ENCODE measurements at places on chromosomes 6 and 20.

DNA sequence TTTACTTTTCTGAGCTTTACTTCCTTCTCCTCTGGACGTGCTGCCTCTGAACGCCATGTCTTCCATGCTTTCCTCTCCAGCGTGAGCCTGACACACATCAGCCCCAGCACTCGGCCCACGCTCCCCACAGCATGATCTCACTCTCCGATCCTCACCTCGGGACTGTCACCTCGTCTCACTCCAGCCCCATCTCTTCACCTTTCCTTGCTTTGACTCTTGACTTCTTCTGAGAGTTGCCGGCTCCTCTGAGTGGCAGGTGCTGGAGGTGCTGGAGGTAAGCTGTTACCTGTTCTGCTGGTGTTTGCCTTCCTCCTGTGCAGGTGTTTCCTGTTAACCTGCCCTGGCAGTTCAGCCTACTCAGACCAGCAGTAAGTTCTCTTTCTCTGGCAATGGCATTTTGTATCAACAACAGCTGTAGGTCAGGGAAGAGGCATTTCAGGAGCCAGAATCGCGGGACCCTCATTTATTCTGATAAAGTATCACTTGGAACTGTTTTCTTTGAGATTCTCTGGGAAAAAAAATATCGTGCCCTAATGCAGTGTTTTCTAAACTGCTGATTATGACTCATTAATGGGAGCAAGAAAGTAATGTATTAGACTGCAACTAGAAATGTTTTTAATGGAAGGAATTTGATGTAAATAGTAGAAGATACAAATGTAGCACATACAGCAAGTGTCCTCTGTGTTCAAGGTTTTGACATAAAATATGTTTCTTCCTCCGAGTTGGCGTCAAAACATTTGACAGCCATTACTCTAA, 106.5 kb downstream of the ARID1B start:
- DNase-seq, result no peak

DNA sequence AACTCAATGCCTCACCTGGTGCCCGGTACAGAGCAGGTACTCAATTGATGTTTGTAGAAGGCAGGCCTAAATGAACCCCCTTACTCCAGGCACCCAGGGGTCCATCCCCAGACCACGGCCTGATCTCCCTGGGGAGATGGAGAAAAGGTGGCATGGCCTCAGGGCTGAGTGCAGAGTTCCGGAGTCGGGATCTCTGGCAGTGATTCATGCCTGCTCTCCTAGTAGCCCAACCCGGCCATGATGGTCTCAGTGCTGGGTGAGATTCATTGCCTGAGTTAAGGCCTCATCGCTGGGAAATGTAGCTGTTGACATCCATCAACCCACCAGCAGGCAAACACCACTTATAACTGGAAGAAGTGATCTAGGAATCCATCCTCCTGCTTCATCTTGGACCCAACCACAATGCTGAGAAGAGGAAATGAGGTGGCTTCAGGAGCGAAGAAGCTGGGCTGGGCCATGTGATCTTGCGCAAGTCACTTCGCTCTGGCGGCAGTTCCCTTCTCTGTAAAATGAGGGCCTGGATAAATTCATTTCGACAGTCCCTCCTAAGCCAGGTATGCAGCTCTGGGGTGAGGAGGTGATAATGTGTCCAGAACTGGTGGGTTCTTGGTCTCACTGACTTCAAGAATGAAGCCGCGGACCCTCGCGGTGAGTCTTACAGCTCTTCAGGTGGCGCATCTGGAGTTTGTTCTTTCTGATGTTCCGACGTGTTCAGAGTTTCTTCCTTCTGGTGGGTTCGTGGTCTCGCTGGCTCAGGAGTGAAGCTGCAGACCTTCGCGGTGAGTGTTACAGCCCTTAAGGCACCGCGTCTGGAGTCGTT, 24.7 kb downstream of the ETV7 start:
- no peak for DNase-seq

- DNase-seq, result no peak
Observed at GRCh38 chr20:16501301-16501700, 71.9 kb downstream of the KIF16B start.

DNA sequence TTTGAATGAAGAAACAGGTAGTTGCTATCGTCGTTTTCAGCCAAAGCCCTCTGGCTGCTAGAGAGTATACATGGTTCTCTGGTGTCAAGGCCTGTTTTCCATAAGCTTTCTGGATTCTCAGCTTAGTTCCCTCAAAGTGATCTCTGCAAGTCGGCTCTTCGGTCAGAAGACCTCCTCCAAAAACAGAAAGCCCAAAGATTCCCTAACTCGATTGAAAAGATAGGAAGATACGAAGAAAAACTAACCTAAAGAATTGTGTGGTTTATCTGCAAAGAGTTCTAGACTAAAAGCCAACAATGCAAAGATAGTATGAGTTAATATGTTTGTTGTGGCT, 545 bp upstream of the ASCC3 start:
- DNase-seq, result no peak

GRCh38 chr6:18509871-18510643, 122.9 kb downstream of the RNF144B start:
- no peak for DNase-seq

- DNase-seq, result no peak
Observed at GRCh38 chr6:10054672-10055071, 360.2 kb downstream of the TFAP2A start.

GRCh38 chr20:41169162-41169690, 31.9 kb downstream of the PLCG1 start:
- DNase-seq, result no peak

DNA sequence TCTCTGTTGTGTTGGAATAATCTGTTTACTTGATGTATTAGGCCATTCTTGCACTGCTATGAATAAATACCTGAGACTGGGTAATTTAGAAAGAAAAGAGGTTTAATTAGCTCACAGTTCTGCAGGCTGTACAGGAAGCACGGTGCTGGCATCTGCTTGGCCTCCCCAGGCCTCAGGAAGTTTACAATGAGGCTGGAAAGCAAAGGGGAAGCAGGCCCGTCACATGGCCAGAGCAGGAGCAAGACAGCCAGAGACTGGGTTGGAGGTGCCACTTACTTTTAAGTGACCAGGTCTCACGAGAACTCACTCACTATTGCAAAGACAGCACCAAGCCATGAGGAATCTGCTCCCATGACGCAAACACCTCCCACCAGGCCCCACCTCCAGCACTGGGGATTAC, 50.6 kb upstream of the FUCA2 start:
- DNase-seq, result no peak

GRCh38 chr6:160102956-160103824, 18.4 kb upstream of the SLC22A1 start:
- DNase-seq, result no peak

GRCh38 chr6:161265975-161266374, 7.9 kb downstream of the AGPAT4 start:
- no peak for DNase-seq

GRCh38 chr6:69465866-69466265, 330.9 kb downstream of the LMBRD1 start:
- DNase-seq, result no peak

DNA sequence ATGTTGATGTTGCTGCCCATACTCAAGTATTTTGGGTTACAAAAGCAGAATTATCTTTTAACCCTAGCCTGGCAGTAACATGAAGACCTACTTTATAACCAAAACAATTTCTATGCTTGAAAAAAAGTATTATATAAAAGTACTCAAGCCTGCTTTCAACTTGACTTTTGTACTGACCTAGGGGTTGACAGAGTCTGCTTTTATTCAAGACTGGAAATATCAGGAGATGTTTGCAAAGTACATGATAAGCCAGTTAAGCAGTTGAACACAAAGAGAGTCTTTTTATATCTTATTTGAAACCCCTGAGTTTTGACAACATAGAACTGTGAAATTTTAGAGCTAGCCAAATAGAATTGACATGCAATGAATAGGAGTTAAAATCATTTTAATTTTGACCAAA, 159.8 kb downstream of the KCNQ5 start:
- DNase-seq, result no peak

DNA sequence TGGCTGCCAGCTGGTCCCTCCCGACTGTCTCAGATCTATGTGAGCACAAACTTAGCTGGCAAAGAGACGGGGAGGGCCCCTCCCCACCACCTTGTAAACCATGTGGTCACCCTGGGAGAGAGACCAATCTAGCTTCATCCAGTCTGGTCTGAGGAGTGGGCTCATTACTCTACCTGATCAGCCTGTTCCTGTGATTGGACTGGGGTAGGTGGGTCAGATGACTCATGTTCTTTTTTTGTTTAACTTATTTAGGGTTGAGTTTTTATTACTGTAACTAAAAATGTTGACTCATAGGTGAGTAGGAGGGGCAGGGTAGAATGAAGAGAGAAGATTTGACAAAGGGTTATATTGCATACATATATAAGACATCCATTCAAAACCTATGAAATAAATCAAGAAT, 4.7 kb downstream of the GSTA4 start:
- DNase-seq, result peak; percentile 28

DNA sequence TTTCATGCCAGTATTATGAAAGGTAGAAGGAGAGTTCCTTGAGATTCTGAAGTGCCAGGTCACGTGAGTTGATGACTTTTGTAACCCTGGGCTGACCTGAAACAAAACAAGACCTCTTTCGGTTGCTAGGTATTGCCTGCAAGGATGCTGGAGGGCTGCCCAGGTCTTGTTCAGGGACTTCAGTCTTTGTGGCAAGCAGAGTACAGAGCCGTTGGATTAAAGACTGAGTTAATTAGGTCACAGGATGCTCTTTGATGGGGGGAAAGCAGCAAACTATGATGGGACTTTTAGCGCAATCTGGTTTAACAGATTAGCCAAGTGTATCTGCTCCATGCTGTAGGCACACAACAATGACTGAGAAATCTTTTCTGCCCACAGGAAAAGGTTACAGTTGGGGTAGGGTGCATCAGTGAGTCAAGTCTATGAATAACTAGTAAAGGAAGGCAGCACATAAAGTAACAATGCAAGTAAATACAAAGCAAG, 12.8 kb upstream of the ELOVL5 start:
- no peak for DNase-seq

GRCh38 chr20:52209154-52209571, 17.6 kb upstream of the ZFP64 start:
- no peak for DNase-seq

- DNase-seq, result no peak
Observed at GRCh38 chr6:37866590-37867507, 47.3 kb downstream of the ZFAND3 start.

GRCh38 chr6:118574051-118574865, 26.2 kb downstream of the PLN start:
- DNase-seq, result no peak

DNA sequence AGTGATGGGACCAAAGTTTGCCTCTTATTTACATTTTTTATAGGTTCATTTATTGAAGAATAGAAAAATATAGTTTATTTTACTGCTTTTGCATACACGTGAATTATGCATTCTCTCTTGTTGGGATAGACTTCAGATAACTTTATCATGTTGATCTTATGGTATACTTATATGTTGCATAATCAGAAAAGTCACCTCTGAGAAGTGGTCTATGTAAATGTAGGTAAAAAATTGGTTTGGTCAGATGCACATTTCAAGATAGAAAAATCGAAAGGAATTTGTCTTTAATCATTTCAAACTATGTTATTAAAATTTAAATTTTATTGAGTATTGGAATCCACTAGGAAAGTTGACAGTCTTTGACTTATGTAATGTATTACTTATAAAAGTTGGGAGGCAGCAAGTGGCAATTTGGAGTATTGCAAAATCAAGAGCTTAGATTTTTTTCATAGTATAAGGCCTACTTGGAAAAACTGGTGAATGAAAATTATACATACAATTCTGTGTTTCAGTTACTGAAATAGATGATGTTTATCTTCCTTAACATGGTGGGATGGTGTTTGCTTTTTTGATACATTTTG, 2.4 kb downstream of the PHF3 start:
- DNase-seq, result no peak

All from SJSA1 (cell line).